ENCODE measurements at places on chromosomes 3 and 15.

- DNase-seq: no peak
Observed at GRCh38 chr15:56445746-56446145, 19.2 kb downstream of the MNS1 start.

GRCh38 chr3:70085613-70086012 lies 86.1 kb downstream of the SAMMSON start:
- no peak for DNase-seq

DNA sequence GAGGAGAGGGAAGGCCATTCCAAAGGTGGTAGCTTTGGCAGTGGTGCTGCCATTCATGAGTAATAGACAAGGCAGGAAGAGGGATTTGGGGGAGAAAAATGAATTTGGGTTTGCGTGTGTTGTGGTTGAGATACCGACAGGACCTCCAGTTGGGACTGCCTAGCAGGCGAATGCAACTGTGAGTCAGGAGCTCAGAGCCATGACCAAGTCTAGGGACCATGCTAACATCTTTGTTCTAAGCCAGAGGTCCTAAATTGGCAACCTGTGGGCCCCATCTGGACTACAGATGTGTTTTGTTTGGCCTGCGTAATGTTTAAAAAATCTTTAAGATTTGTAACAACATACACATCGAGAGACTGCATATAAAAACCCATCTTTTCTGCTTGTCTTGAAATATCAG lies 61.6 kb downstream of the SAMMSON start:
- no peak for DNase-seq

GRCh38 chr3:4581124-4581424 lies 87.9 kb downstream of the ITPR1 start:
- no peak for DNase-seq

GRCh38 chr3:181805703-181806102 lies 94.0 kb downstream of the SOX2 start:
- DNase-seq: no peak

DNA sequence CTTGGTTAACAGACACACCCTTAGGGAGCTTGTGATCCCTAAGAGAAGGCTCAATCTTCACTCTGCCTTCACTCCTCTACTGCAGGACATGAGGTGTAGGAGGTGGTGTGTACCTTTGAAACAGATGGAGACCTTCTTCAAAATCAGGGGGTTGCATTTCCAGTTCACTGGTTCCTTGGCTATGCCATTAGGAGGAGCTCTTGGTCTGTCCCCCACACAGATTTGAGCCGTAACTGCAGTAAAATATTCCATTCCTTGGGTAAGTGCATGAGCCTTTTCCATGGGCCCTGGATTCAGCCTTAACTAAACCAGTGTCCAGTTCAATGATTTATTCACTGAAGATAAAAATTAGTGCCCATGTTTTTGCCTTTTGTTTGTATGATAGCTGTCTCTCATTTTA lies 144.6 kb downstream of the MCTP2 start:
- DNase-seq: no peak

GRCh38 chr3:115635406-115635805 lies 12.1 kb downstream of the GAP43 start:
- no peak for DNase-seq

GRCh38 chr3:156298014-156298413 lies 177.6 kb downstream of the KCNAB1 start:
- no peak for DNase-seq

DNA sequence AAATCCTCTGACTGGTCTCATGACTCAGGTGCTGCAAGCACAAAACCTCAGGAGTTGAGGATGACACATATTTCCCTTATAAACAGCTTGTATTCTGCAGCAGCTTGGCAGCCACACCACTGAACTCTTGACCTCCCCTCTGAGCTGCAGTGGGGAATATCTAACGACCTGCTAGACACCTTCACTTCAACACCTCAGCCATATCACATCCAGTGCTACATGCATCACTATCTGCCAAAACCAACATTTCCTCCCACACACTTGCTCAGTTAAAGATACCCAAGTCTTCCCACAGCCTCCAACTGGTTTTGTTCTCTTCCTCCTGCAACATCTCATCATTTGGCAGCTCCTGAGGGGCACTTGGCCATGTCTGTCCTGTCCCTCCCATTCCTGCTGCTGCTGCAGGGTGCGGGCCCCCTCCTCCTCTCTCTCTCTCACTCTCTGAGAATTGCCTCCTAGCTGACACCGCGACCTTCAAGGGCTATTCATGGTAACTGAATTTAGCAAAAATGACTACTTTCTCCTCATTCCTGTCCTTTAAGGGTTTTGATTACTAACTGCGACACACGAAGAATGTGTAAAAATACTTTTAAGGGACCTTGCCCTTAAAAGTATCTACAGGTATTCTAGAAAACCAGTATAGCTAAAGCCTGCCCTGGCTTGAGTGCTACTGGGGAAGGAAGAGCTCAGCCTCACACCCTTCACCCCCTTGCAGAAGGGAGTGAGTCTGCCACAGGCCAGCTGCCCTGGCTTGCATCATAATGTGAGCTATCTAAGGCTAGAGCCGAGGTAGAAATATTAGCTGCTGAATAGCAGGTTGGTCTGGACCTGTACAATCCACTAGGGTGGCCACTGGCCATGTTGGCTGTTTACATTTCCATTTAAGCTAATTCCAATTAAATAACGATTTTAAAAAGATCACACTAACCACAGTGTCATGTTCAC lies 5.0 kb upstream of the CCR9 start:
- no peak for DNase-seq

- DNase-seq: no peak
Observed at GRCh38 chr15:64515196-64515595, 54.8 kb downstream of the ZNF609 start.

DNA sequence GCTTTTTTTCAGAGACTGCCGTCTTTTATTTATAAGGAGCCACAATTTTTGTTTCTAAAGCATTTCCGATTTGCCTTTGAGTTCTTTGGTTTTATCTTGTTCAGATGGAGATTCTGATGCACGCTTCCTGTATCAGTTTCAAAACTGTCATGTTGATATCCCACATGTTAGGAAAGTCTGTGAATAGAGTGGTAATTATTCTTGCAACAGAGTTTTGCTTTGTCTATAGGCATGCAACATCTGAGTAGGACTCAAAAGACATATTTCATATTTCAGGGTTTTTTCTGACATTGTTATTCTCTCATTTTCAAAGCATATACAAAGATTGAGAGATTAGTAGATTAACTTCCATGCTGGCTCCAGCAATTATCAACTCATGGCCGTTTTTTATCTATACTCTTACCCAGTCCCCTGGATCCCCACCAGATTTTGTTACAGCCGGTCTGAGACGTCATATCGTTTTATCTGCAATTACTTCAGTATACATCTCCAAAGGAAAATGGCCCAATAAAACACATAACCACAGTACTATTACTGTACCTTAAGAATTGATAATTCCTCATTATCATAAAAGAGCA lies 22.4 kb downstream of the PAQR5 start:
- DNase-seq: no peak

DNA sequence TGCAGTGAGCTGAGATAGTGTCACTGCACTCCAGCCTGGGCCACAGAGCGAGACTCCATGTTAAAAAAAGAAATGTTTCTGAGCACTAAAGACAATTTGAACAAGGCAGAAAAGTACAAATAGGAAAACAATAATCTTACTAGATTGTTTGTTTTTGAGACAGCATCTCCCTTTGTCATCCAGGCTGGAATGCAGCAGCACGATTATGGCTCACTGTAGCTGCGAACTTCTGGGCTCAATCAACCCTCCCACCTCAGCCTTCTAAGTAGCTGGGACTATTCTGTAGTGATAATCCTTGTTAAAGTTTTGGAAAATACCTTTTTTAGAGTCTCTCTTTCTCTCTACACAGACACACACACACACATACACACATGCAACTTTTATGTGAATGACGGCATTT lies 107.1 kb downstream of the LPP start:
- DNase-seq: no peak

DNA sequence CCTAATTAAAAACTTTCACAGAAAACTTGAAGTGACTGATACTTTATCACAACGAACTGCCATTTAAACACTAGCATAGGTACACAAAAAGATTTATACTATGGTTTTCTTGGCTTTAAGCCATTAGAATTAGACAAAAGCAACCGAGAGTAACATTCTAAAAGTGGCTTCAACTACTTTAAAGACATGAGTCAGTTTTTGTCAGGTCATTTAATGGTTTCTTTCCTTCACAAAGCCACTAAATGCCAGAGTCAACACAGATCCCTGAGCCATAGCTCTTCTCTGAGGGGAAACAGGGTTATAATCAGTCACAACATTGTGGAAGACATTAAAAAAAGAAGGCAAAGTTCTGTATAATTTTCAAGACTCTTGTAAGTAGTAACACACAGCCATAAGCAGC lies 54.6 kb downstream of the CAPN3 start:
- no peak for DNase-seq

GRCh38 chr15:28994831-28995596 lies 109.2 kb downstream of the APBA2 start:
- DNase-seq: no peak

DNA sequence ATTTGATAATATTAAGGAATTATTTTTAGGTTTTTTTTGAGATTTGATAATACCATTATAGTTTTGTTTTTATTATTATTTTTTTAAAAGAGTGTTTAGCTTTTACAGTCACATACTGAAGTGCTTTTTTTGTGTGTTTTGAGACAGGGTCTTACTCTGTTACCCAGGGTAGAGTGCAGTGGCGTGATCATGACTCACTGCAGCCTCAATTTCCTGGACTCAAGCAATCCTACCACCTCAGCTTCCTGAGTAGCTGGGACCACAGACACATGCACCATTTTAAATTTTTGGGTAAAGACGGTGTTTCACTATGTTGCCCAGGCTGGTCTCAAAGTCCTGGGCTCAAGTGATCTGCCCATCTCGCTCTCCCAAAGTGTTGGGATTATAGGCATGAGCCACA lies 73.0 kb downstream of the SUMF1 start:
- DNase-seq: no peak

DNA sequence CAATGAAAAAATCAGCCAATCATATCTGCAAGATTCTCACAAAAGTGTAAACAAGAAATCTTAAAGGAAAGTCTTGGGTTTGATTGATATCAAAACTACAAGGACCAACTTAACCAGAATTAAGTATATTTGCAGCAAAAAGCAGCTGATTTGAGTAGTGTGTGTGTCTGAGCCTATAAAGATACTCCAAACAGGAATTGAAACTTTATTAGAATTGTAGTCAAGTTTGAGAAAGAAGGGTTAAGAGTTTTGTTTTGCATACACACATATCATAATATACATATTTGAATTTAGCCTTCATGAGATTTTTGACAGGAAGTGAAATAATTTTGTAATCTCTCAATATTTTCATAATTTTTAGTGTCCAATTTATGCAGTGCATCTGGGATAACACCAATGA lies 300.1 kb downstream of the NAALADL2 start:
- no peak for DNase-seq

GRCh38 chr3:140308535-140308934 lies 369.3 kb upstream of the TRIM42 start:
- DNase-seq: no peak

GRCh38 chr3:38210141-38210757 lies 44.9 kb downstream of the OXSR1 start:
- no peak for DNase-seq

DNA sequence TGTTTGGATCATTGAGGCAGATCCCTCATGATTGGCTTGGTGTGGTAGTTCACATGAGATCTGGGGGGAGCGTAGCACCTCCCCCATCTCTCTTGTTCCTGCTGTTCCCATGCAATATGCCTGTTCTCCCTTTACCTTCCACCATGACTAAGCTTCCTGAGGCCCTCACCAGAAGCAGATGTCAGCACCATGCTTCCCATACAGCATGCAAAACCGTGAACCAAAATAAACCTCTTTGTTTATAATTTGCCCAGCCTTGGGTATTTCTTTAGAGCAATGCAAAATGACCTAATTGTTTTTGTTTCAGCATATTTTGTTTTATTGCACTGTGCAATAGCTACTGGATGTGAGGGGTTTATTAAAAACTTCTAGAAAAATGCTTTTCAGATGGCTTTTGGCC lies 56.6 kb upstream of the CHST2 start:
- no peak for DNase-seq

GRCh38 chr3:53594276-53594675 lies 99.9 kb downstream of the CACNA1D start:
- no peak for DNase-seq

DNA sequence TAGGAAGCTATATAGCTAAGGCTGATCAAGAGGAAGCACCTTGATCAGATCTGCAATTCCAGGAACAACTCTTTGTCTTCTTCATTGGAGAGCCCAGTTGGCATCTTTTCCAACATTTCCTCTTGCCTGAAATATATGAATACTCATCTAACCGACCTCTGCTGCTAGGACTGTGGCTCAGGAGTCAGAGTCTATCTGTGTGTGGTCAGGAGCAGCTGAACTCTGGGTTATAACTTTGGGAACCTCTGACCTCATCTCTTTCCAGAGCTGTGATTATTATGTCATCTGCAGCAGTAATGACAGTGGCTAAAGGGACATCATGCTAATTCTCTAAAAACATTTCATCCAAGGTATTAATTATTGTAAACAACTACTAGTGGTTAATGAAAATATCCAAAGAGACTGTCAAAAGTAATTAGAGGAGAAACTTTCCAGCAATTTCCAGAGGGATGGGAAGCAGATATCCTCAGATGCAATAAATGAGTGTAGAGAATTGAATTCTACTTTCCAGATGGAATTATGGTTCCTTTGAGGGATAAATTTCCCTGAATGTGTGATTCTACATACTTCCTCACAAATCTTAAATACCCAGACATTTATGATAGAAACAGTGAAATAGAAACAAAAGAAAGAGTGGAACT lies 11.5 kb upstream of the SPINK8 start:
- DNase-seq: no peak

- DNase-seq: no peak
Observed at GRCh38 chr3:10251006-10251405, 2.7 kb downstream of the TATDN2 start.

DNA sequence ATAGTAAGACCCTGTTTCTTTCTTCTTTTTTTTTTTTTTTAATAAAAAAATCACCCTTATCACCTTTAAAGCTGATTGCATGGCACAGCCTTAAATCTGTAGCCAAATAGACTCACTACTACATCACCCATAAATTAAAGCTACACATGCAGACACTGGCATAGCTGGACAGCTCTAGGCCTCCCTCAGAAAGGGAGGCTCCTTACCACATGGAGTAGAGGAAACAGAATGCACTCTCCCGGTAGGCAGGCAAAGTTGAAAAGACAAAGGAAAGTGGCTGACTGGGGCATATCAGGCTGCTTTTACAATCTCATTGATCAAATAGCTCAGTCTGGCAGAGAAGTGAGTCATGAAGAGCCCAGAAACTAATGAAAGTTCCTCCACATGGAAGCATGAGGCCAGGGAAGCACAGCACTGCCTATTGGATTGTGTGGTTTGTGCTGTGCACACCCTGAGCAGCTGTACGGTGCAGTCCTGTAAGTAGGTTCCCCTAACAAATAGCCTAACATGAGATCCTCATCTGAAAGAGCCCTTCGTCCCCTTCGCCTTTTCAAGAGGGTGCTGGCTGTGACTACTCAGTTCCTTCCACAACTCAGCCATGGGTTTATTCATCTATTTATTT lies 32.7 kb upstream of the FAM98B start:
- DNase-seq: no peak
